ENCODE measurements at places on chromosomes 7 and 10. TPM values are rescaled to one million over a fixed set of nuclear protein-coding genes. Genes with fewer than 3 reads are reported as not detected.
A peak's percentile ranks its signal among the peaks of the same experiment; 100 is the strongest.

Gene MRPS17
- total RNA-seq, result 32.2 TPM

GRCh38 chr10:29668628-29669027 lies 33.9 kb upstream of the SVIL start:
- DNase-seq, result no peak

DNA sequence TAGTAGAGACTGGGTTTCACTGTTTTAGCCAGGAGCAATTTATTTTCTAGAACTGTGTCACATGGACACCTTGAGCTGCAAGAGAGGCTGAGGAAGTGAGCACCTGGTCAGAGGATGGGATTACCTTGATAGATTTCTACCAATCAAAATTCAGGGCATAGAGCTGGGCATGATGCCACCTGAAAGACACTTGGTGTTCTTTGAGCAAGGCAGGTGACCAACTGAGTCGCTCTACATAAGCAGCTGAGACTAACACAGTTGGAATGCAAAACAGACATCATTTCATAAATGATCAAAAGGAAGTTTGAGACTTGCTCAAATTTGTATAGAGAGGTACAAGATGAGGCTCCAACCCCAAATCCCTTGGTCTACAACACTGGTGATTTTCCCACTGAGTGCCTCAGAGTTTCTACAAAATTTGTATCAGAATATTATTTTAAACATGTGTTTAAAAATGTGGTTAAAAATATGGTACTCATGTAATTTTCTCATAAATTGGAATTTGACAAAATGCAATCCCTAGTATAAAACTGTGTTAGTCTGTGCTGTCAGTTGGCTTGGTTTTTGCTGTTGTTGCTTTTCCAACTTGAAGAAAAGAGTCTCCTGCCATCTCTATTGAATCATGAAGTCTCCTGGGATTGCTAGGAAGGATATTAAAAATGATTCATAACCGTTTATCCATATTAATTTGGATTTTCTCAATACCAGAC lies 156.4 kb upstream of the MDFIC start:
- DNase-seq, result no peak

- peak; percentile 85 for DNase-seq
Measured at GRCh38 chr7:30740417-30741181, 11.3 kb upstream of the INMT start.

- DNase-seq, result no peak
Measured at GRCh38 chr10:49756031-49756430, 6.1 kb downstream of the OGDHL start.

- peak; percentile 27 for DNase-seq
Measured at GRCh38 chr10:6786579-6787031, 206.5 kb upstream of the PRKCQ start.

- DNase-seq, result no peak
Measured at GRCh38 chr7:91248996-91249395, 15.2 kb upstream of the FZD1 start.

Gene CABCOCO1
- total RNA-seq, result 0.40 TPM

DNA sequence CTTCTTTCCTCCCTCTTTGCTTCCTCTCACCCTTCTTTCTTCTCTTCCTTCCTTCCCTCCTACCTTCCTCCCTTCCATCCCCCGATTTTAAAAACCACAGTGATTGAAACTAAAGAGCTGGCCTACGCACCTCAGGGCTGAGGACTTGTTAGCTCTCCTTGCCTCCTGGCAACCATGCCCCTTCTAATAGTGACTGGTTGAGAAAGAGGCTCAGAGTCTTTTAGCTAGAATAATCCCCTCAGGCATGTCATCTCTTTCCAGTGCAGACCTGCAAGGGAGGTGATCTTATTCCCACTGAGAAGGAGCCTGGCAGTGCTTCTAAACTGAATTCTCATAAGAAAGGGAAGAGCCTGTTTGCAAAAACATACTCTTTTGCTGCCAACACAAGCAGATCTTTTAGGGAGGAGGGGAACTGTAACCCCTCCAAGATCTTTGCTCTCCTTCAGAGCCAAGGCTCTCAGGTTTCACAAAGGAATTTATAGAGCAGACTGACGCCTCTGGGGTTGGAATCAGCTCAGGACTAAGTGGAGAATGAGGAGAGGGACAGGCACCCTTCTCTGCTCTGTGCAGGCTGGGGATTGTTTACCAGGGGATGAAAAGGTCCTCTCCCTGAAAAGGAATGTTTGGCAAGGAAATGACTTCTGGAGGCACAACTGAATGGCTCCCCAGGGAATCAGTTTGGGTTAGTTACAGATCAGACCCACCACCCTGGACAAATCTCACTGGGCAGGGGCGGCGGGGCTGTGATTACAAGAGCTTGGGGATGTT lies 9.4 kb upstream of the ANKRD1 start:
- peak; percentile 16 for DNase-seq

Gene RPEL1
- total RNA-seq, result 0.05 TPM

Gene DGKB
- 0.03 TPM for total RNA-seq

DNA sequence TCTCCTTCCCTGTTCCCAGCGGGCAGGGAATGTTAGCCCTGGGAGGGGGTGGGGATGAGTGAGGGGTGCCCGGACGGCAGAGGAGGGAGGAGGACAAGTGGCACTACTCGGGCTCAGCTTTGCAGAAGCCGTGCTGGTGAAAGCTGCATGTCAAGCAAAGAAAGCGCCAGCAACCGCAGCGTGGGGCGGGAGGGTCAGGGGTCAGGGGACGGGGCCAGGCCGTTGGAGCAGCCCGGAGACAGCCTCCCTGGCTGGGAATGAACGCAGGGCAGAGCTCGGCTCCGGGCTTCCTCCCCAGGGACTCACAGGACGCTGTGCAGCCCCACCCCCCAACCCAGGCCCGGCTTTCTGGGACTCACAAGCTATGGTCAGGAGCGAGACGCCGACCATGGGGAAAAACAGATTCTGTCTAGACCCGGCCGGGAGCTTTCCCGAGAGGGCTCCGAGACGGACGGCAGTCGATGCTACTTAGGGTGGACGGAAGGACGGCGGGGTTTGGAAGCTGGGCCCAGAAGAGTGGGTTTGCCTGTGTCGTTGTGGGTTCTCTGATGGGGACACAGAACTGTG lies 113.4 kb downstream of the VIPR2 start:
- DNase-seq, result no peak

DNA sequence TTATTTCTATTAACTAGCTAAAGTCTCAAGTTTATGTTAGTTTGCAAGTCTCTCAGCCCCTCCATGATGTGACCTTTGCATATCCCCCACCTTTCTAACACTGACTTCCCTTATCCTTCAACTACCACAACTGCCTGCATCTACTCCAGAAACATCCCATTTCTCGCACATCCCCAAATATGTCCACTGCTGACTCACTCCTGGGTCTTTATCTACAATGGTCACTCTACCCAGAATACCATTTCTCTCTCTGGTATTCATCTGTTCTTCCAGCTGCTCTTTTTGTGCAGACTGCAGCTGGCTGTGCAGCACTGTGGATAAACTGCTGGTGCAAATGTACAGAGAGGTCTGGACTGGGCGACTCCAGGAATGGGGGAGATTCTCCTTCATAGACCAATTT lies 32.7 kb upstream of the PRSS1 start:
- DNase-seq, result no peak

- no peak for DNase-seq
Measured at GRCh38 chr10:51008346-51008745, 65.9 kb upstream of the PRKG1 start.

- DNase-seq, result peak; percentile 81
Measured at GRCh38 chr10:122298598-122299301, 27.7 kb downstream of the BTBD16 start.

DNA sequence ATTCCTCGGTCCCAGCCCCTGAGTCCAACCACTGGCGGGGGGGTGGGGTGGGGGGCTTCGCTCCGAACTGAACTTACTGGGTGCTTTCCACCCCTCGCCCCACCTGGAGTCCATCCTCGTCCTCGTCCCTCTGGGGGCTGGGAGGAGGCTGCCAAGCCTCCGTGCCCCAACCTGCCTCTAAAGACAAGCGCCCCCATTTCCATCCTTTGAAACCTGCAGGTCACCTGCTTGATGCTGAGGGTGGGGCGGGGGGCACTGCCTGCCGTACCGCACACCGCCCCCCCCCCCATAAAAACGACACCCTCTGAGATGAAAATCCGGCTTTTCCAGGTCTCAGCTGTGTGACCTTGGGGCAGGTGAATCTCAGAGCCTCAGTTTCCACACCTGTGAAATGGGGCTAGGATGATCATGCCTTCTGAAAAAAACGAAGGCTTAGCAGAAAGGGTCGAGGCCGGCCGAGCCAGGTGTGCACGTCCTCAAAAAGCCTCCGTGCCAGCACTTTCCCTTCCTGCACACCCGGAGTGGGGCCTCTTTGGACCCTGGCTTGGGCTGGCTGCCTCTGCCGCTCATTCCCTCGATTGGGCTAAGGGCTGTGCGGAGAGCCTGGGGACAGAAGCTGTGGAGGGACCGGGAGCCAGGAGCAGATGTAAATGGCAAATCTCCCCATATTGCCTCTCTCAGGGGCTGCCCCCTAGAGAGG lies 967 bp downstream of the ELFN1 start:
- no peak for DNase-seq

- DNase-seq, result no peak
Measured at GRCh38 chr7:157485361-157485831, 148.6 kb downstream of the DNAJB6 start.

DNA sequence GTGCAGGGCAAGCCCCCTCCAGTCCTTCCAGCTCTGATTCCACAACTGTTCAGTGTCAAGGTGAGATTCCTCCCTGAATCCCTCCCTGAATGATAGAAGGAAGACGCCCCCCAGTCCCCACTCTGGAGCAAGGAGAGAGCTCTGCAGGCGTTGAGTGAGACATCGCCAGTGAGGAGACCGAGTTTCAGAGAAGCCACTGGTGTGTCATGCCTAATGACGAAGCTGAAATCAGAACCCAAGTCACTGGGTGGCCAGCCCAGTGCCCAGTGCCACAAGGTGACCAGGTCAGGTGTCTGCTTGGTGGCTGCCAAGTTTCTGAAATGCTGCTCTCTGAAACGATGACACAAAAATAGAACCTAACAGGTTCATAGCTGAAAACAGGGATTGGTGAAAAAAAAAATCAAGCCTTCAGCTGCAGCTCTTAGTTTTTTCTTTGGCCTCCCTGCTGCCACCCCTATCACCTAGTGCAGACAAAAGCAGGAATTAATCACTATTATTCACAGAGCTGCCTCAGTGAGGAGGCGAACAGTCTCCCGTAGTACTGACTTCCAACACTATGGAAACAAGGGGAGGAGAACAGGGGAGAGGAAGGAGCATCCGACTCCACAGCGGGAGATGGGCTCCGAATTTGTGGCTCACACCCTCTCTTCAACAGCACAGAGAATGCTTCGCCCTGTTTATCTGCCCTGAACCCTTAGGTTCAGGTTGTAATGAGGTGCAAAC lies 153.5 kb downstream of the ARHGAP12 start:
- DNase-seq, result no peak

DNA sequence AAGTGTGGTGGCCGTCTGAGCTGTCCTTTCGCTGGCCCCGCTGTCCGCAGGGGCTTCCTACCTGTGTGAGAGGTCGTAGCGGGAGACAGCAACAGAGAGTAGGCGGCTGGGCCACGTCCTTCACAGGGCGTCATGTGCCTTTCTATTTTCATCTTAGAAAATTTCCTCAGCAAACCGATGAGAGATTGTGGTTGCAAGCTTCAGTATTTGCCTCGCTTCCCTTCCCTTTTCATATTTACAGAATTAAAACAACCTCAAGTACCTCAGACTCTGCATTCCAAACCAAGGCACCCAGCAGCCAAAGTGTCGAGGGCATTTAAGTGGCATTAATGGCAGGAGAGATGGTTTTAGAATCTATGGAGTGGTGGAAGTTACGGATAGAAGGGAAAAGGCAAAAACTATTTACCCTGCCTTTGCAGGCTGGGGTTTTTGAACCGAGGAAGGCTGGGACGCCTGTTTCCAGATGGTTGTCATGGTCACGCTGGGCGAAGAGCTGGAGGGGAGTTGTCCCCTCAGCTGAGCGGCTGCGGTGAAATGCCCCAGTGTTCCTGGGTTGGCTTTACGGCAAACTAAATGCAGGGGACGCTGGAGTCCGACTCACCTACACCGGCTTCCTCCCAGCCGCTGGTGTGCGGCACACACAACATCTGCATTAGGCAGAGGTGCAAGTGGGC lies 41.9 kb downstream of the WIPI2 start:
- no peak for DNase-seq

GRCh38 chr10:30686708-30687107 lies 57.2 kb upstream of the LYZL2 start:
- DNase-seq, result no peak

Gene OR2A12
- not detected for total RNA-seq

DNA sequence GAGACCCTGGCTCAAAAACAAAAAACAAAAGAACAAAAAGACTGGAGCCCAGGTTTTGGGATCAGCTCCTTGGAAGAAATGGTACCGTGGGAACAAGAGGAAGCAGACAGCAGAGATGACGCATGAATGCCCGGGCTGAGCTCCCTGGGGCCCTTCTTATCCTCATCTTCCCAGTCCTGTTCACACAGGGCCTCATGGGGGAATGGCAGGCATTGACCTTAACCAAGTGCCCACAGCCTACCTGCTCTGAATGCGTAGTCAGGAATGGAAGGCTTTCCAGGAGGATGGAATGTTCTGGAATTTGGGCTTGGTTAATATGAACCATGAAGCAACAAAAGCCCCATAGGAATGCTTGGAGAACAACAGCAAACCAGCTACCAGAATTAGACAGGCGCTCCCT lies 154.7 kb downstream of the PRPF18 start:
- DNase-seq, result no peak

Gene MLXIPL
- 0.03 TPM for total RNA-seq

Gene CD36
- total RNA-seq, result 35.2 TPM

Gene ANXA11
- 64.2 TPM for total RNA-seq

DNA sequence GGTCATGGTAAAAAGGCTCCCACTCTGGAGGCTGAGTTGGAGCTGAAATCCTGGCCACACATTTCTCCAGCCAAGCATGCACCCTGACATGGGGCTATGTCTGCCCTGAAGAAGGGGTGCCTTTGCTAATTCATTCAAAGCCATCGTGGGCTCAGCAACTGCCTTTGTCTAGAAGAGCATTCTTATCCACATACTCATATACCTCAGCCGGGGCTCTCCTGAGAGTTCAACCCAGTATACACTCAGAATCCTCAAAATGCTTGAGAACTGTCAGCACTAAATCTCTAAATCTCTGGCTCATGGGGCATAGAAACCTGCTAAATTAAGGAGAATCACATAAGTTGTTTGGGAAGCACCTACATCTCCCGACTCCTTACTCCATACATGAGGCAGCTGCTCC lies 89.3 kb downstream of the MRPL32 start:
- DNase-seq, result no peak

Gene AKR1C3
- not detected for total RNA-seq

DNA sequence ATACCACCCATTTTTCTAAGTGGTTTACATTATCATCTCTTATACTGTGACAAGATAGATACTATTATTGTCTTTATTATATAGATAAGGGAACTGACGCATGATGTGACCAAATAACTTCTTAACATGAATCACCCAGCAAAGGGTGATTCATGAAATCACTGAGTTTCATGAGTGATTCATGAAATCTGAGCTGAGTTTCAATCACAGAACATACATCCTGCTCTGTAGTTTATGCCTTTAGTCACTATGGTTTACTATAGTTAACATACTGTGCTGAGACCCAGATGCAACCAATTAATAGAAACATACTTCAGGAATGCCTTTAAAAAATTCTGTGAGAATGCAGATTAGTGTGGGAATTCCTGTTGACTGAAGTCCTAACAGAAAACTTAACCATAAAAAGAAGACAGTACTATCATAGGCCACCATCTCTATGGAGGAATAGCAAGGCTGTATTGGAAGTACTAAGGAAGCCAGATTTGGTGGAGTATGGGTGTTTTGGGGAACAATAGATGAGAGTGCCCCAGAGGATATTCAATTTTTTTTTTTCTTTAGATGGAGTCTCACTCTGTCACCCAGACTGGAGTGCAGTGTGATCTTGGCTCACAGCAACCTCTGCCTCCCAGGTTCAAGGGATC lies 43.1 kb upstream of the SEMA3A start:
- DNase-seq, result no peak
